ENCODE measurements at places on chromosomes 11 and 22.
A peak's percentile ranks its signal among the peaks of the same experiment; 100 is the strongest.

- DNase-seq, result no peak
Measured at GRCh38 chr22:46351131-46351735, 15.7 kb downstream of the TRMU start.

GRCh38 chr11:24453129-24453718 lies 43.6 kb upstream of the LUZP2 start:
- no peak for DNase-seq

GRCh38 chr11:94782446-94782845 lies 14.3 kb downstream of the AMOTL1 start:
- no peak for DNase-seq

- DNase-seq, result no peak
Measured at GRCh38 chr11:102269927-102270326, 47.4 kb upstream of the BIRC3 start.

DNA sequence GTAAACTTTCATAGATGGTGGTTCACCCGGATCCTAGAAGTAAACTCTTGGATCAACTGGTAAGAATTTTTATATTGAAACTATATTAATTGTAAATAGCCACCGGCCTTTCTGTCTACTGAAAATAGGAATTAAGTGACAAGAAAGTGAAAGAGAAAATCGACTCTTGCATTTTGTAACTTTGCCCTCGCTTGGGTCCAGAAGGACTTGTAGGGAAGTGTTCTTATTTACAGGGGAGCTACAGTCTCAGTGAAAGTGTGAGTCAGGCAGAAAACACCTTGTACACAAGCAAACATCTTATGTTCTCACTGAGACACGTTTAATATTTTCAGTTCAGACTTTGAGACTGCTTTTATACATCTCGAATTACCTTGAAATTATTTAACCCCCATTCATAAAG lies 238.9 kb downstream of the BLID start:
- DNase-seq, result no peak

GRCh38 chr11:128464878-128465450 lies 122.4 kb downstream of the ETS1 start:
- DNase-seq, result no peak

DNA sequence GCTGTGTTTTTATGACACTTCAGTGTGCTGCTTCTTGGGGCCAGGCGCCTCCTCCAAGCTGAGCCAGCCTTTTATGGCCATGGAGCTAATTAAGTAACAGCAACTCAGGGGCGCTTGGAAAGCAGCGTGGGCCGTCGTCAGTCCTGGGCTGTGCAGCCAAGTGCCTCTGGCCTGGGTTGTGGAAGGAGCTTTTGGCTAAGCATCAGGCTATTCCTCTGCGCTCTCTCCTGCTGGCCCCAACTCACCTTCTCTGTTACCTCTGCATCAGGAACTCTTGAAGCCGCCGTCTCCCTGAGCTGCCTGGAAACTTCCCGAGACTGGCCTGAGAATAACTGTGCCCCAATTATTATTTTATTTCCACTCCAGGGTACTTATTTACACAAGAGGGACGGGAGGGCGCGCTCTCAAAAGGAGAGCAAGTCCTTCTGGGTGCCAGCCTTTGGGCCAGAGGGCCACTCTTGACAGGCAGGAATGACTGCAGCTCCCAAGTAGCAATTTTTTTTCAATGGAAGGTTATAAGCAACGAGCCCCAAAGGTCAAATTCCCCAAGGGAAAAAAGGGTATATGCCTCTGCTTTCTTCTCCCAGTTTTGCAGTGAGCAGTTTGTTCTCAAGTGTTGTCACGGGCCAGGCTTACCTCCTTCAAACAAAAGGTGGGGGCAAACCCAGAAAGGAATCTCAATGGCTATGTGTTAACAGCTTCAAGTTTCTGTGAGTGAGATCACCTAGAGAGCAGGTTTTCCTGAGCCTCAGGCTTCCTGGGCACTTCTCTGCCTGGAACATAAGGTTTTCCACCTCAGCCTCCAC lies 38.5 kb upstream of the NAV2 start:
- DNase-seq, result peak; percentile 25

DNA sequence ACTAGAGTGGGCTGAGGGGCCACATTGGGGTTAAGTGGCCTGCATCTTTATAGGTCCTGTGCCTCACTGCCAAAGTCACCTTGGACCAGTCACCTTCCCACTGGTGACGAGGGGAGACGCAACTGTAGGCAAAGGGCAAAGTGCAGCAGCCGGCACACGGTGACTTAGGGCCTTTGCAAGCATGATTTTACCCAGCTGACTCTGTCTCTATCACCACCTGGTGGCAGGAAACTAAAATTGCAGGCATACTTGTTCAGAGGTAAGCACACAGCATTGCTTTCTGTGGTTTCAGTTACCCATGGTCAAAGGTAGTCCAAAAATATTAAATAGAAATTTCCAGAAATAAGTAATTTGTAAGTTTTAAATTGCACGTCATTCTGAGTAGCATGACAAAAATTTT lies 1164.4 kb downstream of the BRD1 start:
- no peak for DNase-seq

GRCh38 chr22:46070215-46070802 lies 80.0 kb upstream of the PPARA start:
- peak; percentile 77 for DNase-seq

DNA sequence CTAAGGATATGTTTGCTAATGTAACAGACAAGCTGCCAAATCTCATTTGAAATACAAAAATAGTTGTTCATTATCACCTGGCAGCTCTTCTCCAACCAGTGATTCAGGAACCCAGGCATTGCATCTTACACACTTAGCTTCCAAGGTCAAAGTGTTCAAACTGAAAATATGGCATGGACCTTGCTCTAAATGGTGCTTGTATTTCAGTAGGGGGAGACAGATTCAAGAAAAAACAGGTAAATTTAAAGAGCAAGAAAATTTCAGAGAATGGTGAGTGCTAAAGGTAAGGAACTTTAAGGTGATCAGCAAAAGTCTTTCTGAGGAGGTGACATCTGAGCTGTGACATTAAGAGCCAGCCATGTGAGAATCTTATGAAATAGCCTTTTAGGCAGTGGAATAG lies 82.8 kb upstream of the E2F8 start:
- no peak for DNase-seq

- no peak for DNase-seq
Measured at GRCh38 chr11:45648931-45649330, 16.5 kb downstream of the CHST1 start.

DNA sequence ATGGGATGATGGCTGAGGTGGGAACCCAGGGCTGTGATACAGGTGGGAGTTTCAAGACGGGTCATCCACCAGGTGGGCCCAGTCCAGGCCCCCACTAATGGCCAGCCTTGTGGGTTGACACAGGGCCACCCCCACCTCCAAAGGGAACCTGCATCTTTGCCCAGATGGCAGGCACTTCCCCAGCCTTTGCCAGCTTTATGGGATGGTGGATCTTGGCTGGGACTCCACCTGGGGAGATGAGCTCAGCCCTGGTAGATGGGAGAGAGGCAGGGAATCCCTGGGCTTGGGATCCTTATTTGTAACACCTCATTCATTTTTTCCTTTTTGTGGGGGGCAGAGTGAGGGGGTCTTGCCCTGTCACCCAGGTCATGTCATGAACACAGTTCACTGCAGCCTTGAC lies 33.4 kb downstream of the CD82 start:
- DNase-seq, result no peak

- no peak for DNase-seq
Measured at GRCh38 chr11:116409238-116409637, 363.5 kb downstream of the BUD13 start.

DNA sequence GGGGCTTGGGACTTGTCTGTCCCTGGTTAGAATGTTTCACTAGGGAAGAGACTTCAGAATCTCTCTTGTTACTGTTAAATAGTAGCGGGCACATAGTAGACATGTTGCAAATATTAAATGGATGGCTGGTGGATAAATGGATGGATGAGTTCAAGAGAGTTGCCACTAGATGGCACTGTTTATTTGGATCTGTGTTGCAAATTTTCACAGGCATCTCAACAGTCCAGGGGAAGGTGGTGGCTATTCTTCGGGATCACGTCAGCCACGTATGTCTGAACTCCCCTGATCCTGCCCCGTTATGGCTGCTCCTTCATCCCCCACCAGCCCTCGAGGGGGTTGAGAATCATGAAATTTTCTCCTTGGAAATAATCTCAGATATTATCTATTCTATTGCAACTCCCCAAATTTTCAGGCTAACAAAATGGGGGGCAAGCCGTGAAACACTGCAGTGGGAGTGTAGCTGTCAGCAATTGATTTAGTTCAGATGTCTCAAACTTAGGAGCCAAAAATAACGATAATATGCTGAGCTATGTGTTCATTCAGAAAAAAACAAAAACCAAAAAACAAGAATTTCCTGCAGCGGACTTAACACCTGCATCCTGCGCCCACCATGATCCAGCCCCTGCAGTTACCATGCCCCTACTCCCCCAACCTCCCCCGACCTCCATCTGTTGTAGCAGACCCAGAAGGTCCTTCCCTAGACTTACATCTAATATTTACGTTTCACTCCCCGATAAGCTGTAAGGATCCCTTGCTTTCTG lies 29.1 kb upstream of the BIRC3 start:
- peak; percentile 16 for DNase-seq

GRCh38 chr22:38075105-38075825 lies 8.7 kb downstream of the SLC16A8 start:
- no peak for DNase-seq

DNA sequence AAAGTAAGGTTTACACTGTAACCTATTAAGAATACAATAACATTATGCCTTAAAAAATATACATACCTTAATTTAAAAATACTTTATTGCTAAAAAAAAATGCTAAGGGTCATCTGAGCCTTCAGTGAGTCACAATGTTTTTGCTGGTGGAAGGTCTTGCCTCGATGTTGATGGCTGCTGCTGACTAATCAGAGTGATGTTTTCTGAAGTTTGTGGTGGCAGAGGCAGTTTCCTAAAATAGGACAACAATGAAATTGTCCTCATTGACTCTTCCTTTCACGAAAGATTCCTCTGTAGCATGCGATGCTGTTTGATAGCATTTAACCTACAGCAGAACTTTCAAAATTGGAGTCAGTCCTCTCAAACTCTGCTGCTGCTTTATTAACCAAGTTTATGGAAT lies 97.6 kb downstream of the FAT3 start:
- no peak for DNase-seq

GRCh38 chr11:11615086-11615485 lies 6.7 kb downstream of the GALNT18 start:
- DNase-seq, result no peak

GRCh38 chr22:38305471-38306448 lies 11.5 kb downstream of the CSNK1E start:
- no peak for DNase-seq

DNA sequence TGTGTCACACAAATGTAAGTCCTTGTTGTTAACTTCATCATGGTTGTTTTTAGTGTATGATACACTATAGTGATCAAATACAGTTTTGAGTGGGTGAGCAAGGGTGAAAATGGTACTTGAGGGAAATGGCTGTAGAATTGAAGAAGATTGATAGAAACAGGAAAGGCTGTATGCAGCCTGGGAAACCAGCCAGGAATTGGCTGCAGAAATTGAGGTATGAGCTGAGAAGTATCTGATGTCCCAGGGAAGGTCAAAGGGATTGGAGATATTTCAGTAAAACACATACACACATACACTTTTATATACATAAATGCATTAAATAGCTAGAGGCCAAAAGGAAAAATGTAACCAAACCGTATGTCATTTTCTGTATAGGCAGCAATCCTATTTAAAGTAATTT lies 13.1 kb upstream of the YAP1 start:
- no peak for DNase-seq

DNA sequence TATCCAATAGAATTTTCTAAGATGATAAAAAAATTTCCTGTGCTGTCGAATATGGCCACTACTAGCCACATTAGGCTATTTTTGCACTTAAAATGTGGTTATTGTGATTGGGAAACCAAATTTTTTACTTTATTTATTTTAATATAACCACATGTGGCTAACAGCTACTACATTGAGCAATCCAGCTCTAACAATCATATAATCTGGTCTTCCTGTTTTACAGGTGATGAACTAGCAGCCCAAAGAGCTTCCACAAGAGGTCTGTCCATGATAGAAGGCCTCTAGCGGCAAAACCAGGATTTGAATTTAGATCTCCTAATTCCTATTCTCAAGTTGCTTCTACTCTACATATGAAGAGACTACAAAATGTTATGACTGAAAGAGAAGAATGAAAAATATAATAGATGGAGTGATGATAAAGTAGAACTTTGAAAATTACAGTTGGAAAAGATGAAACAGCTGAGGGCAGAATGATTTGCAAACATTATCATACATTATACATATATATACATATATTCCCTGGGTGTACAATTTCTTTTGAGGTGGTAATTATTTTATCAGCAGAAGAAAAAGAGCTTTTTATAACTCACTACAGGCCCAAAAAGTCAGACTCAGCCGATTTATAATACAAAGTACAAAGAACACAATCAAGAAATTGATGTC lies 363.5 kb upstream of the PITPNB start:
- no peak for DNase-seq

DNA sequence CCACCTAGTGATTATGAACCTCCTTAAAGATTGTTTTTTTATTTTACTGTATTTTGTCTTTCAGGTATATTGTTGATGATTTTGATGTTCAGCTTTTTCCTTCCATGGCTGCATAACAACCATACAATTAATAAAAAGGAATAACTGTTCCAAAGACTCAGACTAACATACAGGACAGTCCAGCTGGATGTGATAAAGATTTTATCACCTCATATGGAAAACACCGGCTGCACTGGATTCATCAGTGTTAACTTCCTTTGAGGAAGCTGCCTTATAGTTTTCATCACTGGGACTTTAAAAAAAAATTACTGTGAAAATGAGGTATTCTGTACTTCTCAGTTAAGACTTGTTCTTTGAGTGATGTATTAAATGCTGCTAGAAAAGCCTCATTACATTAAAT lies 19.5 kb downstream of the AQP11 start:
- DNase-seq, result no peak

GRCh38 chr11:75642402-75643113 lies 26.3 kb downstream of the MAP6 start:
- DNase-seq, result no peak

- DNase-seq, result no peak
Measured at GRCh38 chr11:2298795-2299761, 2.6 kb downstream of the C11orf21 start.

GRCh38 chr11:13962562-13963168 lies at the start of gene SPON1:
SPON1 (plus strand) TSS chr11:13962723; CDS start chr11:13962905, 182 bp downstream.
- peak; percentile 30 for DNase-seq

DNA sequence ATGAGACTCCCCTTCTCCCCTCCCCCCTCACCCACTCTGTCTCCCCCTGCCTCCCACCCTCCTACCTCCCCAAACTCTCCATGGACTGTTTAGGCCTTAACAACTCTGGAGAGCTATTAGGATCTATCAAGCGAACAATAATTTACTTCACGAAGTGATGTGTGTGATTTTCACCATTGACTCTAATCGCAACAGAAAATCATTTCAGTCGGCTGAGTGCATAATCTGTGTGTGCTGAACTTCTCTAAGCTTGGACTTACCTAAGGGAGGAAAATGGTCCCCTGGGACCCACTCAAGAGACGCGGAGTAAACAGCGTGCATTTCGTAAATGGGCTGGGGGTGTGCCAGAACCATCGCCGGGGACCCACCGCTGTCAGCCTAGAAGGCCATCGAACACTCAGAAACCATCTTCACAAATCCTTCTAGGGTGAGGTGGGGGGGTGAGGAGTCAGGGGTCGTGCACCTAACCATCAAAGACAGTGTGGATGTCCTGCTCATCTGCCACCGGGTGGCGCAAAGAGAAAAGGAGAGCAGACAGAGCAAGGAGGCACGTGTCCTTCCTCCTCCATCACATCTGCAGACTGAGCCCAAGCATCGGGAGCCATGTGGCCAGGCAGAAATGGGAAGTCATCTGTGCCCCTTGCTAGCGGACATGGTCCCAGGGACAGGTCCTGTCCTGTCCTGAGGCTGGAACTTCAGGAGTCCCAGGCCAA lies 62.1 kb upstream of the NUP50 start:
- DNase-seq, result peak; percentile 2

GRCh38 chr11:14315130-14315529 lies 43.9 kb downstream of the RRAS2 start:
- no peak for DNase-seq

- no peak for DNase-seq
Measured at GRCh38 chr22:48838846-48839730, 988.6 kb downstream of the BRD1 start.

All from hippocampal formation (tissue), 2 donors.